Lower lobe of right lung (tissue), 2 donors: ENCODE measurements at places on chromosomes 1 and 21.

DNA sequence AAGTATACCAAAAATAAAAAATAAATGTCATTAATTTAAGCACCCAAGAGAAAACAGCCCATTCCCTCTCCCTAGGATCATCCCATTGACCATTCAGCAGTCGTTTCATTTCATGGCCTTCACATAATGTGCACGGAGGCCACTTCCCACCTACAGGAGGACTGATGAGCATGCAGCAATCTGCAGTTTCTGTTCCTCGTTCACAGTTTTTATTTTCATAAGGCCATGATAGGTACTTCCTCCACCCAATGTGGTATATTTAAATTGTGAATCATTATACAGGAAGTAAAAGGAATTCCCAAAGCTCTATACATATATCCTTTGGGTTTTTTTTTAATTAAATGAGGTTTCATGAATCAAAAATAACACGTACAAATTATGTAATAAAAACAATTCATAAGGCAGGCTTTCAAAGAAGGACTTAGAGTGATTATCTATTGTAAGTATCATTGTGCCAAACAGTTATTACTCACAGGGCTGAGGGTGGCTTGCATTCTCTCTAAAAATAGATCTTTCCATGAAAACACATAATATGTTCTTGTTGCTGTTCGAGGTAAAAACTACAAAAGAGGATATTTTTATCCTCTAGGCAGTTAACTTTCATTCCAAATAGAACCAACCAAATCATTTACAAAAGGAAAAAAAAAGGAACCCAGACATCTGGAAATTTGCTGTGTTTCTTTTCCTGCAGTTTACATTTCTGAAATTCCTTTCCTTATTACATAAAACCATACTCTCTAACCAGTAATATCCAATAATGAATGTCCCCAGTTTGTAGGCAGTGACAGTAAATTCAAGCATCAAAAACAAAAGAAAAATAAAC lies 27.5 kb upstream of the SLC44A3 start:
- H3K4me3 ChIP-seq: no peak overlapping the region
- no peaks in the 10 kb centered on the region for H3K36me3 ChIP-seq
- H3K27me3 ChIP-seq: no peaks in the 10 kb centered on the region
- DNase-seq: no peak
- H3K27ac ChIP-seq: peak overlapping the region; percentile 32
- H3K4me1 ChIP-seq: peaks cover 28% of the 10 kb centered on the region

DNA sequence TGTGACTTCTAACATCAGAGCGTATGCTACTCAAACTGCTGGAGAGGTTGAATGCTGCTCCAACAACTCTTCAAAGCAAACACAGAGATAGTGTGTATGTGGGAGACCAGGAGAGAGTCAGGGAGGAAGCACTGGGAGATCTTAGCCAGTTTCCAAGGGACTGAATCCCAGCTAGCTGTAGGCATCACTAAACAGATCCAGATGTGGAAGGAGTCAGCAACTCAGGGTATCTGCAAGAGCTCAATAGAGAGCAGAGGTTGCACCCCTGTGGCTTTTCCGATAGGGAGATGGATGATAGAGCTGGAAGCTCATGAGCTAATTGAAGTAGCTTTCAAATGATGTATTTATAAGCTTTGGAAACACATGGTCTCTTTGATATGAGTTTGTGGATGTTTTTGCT lies 168.9 kb upstream of the HOOK1 start:
- H3K36me3 ChIP-seq: no peaks in the 10 kb centered on the region
- no peaks in the 10 kb centered on the region for H3K4me1 ChIP-seq
- no peak for DNase-seq
- no peak overlapping the region for H3K27ac ChIP-seq
- H3K27me3 ChIP-seq: no peaks in the 10 kb centered on the region
- no peak overlapping the region for H3K4me3 ChIP-seq

GRCh38 chr1:29934255-29934772 lies 698.0 kb downstream of the PTPRU start:
- no peak overlapping the region for H3K4me3 ChIP-seq
- H3K27ac ChIP-seq: no peak overlapping the region
- no peaks in the 10 kb centered on the region for H3K4me1 ChIP-seq

- no peaks in the 10 kb centered on the region for H3K36me3 ChIP-seq
- H3K27me3 ChIP-seq: no peaks in the 10 kb centered on the region
- H3K4me3 ChIP-seq: no peak overlapping the region
- H3K27ac ChIP-seq: no peak overlapping the region
Observed at GRCh38 chr1:236514703-236515442, 8.9 kb upstream of the LGALS8 start.

DNA sequence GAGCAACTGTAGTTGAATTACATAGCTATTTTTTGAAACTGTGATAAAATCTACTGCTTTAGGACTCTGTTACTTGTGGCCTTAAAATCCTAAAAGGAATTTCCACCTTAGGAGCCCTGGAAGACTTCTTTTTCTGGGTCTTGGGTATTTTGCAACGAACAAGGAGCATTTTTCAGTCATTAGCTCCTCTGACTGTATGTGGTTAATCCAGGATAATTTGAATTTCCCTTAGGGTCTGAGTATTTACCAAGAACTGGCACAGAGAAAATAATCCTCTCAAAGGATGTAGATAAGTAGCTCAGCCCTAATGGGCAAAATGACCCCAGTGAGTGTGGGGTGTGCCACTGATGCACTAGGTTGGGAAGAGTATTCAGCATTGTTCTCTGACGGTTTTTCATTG lies 170.4 kb downstream of the VAV3 start:
- H3K4me3 ChIP-seq: no peak overlapping the region
- H3K36me3 ChIP-seq: no peaks in the 10 kb centered on the region
- no peaks in the 10 kb centered on the region for H3K27me3 ChIP-seq
- no peaks in the 10 kb centered on the region for H3K4me1 ChIP-seq

DNA sequence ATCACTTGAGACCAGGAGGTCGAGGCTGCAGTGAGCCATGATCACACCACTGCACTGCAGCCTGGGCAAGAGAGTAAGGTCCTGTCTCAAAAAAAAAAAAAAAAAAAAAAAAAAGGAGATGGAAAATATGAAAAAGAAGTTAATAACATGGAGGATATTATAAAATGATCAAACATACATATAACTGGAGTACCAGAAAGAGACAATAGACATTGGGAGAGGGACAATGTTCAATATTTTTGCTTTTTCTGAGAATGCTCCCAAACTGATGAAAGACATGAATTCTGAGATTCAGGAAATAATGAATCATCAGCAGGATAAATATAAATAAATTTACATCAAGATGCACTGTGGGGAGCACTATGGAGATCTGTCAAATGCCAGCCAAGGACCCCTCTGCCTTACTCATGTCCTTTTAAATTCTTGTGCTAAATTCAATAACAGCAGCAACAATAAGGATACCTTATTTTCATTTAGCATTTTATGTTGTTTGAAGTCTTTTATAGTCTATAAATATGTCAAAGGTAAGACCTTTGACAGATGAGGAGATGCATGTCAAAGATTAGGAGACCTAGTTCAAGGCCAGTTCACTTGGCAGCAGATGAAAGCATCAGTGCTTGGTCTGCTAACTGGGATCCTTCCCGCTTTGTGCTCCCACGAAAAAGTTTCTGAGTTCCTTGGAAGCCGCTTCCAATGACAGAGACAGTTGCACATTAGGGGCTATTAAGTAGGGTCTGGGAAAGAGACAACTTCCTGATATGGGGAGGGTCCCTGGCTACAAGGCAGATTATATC lies 97.7 kb downstream of the TLR5 start:
- no peaks in the 10 kb centered on the region for H3K27me3 ChIP-seq
- H3K4me1 ChIP-seq: no peaks in the 10 kb centered on the region
- no peaks in the 10 kb centered on the region for H3K36me3 ChIP-seq
- H3K4me3 ChIP-seq: no peak overlapping the region
- H3K27ac ChIP-seq: no peak overlapping the region
- no peak for DNase-seq

- H3K27me3 ChIP-seq: no peaks in the 10 kb centered on the region
- peak overlapping the region; percentile 89 for H3K4me3 ChIP-seq
- DNase-seq: peak; percentile 65
- H3K4me1 ChIP-seq: peaks cover 26% of the 10 kb centered on the region
Observed at GRCh38 chr1:21175670-21176581, 771 bp downstream of the EIF4G3 start.

- DNase-seq: no peak
- no peaks in the 10 kb centered on the region for H3K4me1 ChIP-seq
- H3K36me3 ChIP-seq: no peaks in the 10 kb centered on the region
- H3K27me3 ChIP-seq: peaks cover 56% of the 10 kb centered on the region
- H3K27ac ChIP-seq: no peak overlapping the region
Observed at GRCh38 chr1:2451741-2452140, 24.3 kb upstream of the PLCH2 start.

DNA sequence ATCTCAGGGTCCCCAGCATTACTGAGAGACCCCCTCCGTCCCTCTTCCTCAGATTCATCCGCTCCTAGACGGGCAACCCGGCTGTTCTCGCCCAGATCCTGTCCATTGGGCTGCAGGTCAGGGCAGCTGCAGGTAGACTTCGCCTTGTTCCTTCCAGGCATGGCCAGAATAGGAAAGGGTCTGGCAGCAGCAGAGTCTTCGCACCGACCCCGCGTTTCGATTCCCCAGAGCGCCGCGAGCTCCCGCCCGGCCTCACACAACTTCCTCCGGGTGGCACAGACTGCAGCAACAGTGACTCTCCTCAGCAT lies 265 bp downstream of the NRDC start:
- no peaks in the 10 kb centered on the region for H3K36me3 ChIP-seq
- H3K4me1 ChIP-seq: peaks cover 36% of the 10 kb centered on the region
- peak overlapping the region; percentile 94 for H3K27ac ChIP-seq
- H3K27me3 ChIP-seq: peaks cover 7% of the 10 kb centered on the region

DNA sequence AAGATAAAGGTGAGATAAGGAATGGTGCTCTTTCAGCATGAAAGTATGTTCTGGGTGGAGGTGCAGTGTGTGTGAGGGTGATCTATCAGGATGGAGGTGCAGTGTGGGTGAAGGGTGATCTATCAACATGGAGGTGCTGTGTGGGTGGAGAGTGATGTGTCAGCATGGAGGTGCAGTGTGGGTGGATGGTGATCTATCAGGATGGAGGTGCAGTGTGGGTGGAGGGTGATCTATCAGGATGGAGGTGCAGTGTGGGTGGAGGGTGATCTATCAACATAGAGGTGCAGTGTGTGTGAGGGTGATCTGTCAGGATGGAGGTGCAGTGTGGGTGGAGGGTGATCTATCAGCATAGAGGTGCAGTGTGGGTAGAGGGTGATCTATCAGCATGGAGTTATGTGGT lies 12.3 kb upstream of the MAP10 start:
- no peaks in the 10 kb centered on the region for H3K27me3 ChIP-seq
- peaks cover 3% of the 10 kb centered on the region for H3K4me1 ChIP-seq
- H3K36me3 ChIP-seq: no peaks in the 10 kb centered on the region
- no peak overlapping the region for H3K27ac ChIP-seq
- no peak for DNase-seq

DNA sequence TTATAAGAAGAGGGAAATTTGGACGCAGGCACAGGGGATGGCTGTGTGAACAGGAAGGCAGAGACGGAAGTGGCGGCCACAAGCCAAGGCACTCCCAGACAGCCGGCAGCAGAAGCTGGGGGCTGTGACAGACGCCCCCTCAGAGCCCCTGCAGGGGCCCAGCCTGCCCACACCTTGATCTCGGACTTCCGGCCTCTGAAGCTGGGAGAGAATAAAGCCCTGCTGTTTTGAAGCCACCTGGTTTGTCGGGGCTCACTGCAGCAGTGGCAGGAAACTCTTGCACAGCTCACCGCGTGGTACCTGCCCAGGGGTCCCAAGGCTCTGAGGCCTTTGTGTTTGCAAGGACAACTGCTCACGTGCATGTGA lies 13.7 kb downstream of the MEGF6 start:
- H3K36me3 ChIP-seq: no peaks in the 10 kb centered on the region
- no peak overlapping the region for H3K27ac ChIP-seq
- peaks cover 39% of the 10 kb centered on the region for H3K4me1 ChIP-seq
- peak overlapping the region; percentile 38 for H3K4me3 ChIP-seq
- no peaks in the 10 kb centered on the region for H3K27me3 ChIP-seq

GRCh38 chr21:33051925-33052324 lies 18.0 kb upstream of the OLIG1 start:
- no peaks in the 10 kb centered on the region for H3K36me3 ChIP-seq
- H3K27ac ChIP-seq: no peak overlapping the region
- peaks cover 11% of the 10 kb centered on the region for H3K27me3 ChIP-seq
- H3K4me1 ChIP-seq: no peaks in the 10 kb centered on the region
- DNase-seq: no peak
- H3K4me3 ChIP-seq: no peak overlapping the region

DNA sequence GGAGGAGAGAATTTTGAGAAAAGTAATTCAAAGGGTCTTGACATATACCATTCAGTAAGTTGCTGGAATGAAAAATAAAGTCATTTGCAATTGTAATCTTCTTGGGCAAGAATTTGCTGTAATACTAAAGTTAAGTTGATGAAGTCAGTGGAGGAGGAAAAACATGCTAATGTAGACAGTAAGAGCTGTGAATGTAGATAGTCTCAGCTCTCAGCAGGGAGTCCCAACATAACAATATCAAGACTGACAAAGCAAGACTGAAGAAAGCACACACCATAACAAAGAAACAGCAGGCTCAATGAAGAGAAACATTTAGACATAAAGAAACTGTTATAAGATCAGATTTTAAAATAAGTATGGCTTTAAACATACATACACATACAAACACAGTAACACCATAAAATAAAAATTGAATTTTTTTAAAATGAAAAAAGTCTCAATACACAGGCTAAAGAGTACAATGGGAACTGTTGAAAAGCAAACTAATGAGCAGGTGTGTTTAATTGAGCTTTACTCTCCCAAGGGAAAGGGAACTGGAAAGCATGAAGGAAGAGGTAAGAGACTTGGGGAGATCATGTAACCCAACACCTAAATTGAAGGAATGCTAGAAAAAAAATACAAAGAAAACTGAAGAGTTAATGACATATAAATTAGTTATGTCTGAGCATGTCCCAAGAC lies 336.3 kb upstream of the NCAM2 start:
- H3K36me3 ChIP-seq: no peaks in the 10 kb centered on the region
- H3K27ac ChIP-seq: no peak overlapping the region
- H3K4me3 ChIP-seq: no peak overlapping the region
- H3K4me1 ChIP-seq: no peaks in the 10 kb centered on the region

GRCh38 chr1:2115008-2115641 lies 64.9 kb downstream of the PRKCZ start:
- H3K27ac ChIP-seq: no peak overlapping the region
- H3K27me3 ChIP-seq: no peaks in the 10 kb centered on the region
- peaks cover 4% of the 10 kb centered on the region for H3K4me1 ChIP-seq
- H3K36me3 ChIP-seq: no peaks in the 10 kb centered on the region
- peak; percentile 35 for DNase-seq

DNA sequence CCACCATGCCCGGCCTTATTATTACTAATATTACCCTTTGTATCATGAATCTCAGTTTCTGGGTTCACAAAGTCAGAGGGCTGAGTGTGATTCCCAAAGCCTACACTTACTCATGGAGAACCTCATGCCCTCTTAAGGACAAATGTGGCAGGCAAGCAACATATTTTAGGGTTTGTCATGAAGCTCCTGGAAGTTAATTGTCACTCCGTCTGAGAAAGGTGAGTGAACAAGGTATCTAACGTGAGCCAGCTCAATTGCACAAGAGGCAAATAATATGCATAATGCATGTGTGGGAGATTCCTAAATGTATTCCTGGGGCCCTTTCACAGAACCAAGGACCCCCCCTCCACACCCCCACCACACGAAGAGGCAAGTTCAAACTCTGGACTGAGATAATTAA lies 10.1 kb upstream of the TIAM1 start:
- H3K36me3 ChIP-seq: no peaks in the 10 kb centered on the region
- H3K4me1 ChIP-seq: no peaks in the 10 kb centered on the region
- no peak overlapping the region for H3K27ac ChIP-seq
- no peak overlapping the region for H3K4me3 ChIP-seq
- no peaks in the 10 kb centered on the region for H3K27me3 ChIP-seq
- no peak for DNase-seq

GRCh38 chr1:7827126-7827955 lies 25.5 kb downstream of the UTS2 start:
- DNase-seq: no peak
- H3K4me1 ChIP-seq: no peaks in the 10 kb centered on the region
- H3K36me3 ChIP-seq: peaks cover 83% of the 10 kb centered on the region
- no peak overlapping the region for H3K27ac ChIP-seq
- H3K27me3 ChIP-seq: no peaks in the 10 kb centered on the region
